ENCODE measurements at places on chromosomes 2 and 18. TPM values are rescaled to one million over a fixed set of nuclear protein-coding genes. Genes with fewer than 3 reads are reported as not detected.
A peak's percentile ranks its signal among the peaks of the same experiment; 100 is the strongest.

Gene CROCC2
- not detected for total RNA-seq

Gene CDH2
- 0.78 TPM for total RNA-seq

Gene HAAO
- total RNA-seq = 30.3 TPM

- H3K4me1 ChIP-seq = no peaks in the 10 kb centered on the region
- no peak overlapping the region for H3K4me3 ChIP-seq
- H3K36me3 ChIP-seq = no peaks in the 10 kb centered on the region
- no peaks in the 10 kb centered on the region for H3K27me3 ChIP-seq
Observed at GRCh38 chr18:48303883-48304282, 105.3 kb downstream of the ZBTB7C start.

- no peak overlapping the region for H3K4me3 ChIP-seq
- no peak for DNase-seq
- H3K27ac ChIP-seq = no peak overlapping the region
- peaks cover 16% of the 10 kb centered on the region for H3K4me1 ChIP-seq
- no peaks in the 10 kb centered on the region for H3K27me3 ChIP-seq
Observed at GRCh38 chr2:189608795-189609422, 28.3 kb upstream of the SLC40A1 start.

DNA sequence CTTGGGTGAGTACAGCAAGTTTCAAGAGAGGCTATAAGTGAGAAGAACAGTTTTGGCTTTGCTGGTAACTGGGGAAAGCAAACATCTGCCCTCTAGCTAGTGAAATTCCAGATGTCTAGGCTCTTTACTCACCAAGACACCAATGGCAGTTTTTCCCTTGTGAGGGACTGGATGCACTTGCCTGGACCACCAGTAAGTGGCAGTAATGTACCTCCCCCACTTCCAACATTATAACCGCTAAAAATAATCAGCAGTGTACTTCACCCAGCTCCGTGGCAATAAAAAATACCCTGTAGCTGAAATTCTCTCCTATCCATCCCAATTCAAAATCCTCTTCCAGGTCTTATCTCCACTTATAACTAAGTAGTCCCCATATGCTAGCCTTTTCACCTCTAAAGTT, 383.9 kb downstream of the ARHGAP15 start:
- H3K36me3 ChIP-seq = no peaks in the 10 kb centered on the region
- no peak overlapping the region for H3K27ac ChIP-seq
- H3K27me3 ChIP-seq = no peaks in the 10 kb centered on the region
- DNase-seq = peak; percentile 18
- no peaks in the 10 kb centered on the region for H3K4me1 ChIP-seq
- H3K4me3 ChIP-seq = no peak overlapping the region

- no peaks in the 10 kb centered on the region for H3K4me1 ChIP-seq
- no peak overlapping the region for H3K4me3 ChIP-seq
- no peaks in the 10 kb centered on the region for H3K27me3 ChIP-seq
- H3K27ac ChIP-seq = no peak overlapping the region
Observed at GRCh38 chr2:102463160-102463559, 9.9 kb upstream of the SLC9A4 start.
